ENCODE measurements at places on chromosomes 6 and 20. TPM values are rescaled to one million over a fixed set of nuclear protein-coding genes. Genes with fewer than 3 reads are reported as not detected.

Gene TSBP1
- not detected for total RNA-seq

Gene NPEPL1
- total RNA-seq = 50.4 TPM

Gene KHDC1L
- not detected for total RNA-seq

Gene C6orf52
- total RNA-seq = 1.8 TPM

Gene FOXS1
- not detected for total RNA-seq

Gene KIAA1586
- total RNA-seq = 19.8 TPM

Gene SLC29A1
- total RNA-seq = 58.1 TPM
